ENCODE measurements at places on chromosomes 2 and 18.

GRCh38 chr2:99715956-99716355 is 226.1 kb upstream of the REV1 start:
- DNase-seq: peak; percentile 52

GRCh38 chr2:36515538-36515937 is 82.4 kb downstream of the FEZ2 start:
- DNase-seq: no peak

- no peak for DNase-seq
Observed at GRCh38 chr2:71503837-71504236, 50.5 kb downstream of the DYSF start.

GRCh38 chr2:61670591-61671501 is 132.7 kb upstream of the XPO1 start:
- peak; percentile 29 for DNase-seq

All from GM03348 (cell line).